Activated CD4-positive, alpha-beta memory T cell treated with anti-CD3 and anti-CD28 coated beads, Interleukin-2, amount 10 ng/mL, durations not matched to agents 7 days and 5 days (primary cell): ENCODE measurements at places on chromosomes 2 and 18. TPM values are rescaled to one million over a fixed set of nuclear protein-coding genes. Genes with fewer than 3 reads are reported as not detected.

DNA sequence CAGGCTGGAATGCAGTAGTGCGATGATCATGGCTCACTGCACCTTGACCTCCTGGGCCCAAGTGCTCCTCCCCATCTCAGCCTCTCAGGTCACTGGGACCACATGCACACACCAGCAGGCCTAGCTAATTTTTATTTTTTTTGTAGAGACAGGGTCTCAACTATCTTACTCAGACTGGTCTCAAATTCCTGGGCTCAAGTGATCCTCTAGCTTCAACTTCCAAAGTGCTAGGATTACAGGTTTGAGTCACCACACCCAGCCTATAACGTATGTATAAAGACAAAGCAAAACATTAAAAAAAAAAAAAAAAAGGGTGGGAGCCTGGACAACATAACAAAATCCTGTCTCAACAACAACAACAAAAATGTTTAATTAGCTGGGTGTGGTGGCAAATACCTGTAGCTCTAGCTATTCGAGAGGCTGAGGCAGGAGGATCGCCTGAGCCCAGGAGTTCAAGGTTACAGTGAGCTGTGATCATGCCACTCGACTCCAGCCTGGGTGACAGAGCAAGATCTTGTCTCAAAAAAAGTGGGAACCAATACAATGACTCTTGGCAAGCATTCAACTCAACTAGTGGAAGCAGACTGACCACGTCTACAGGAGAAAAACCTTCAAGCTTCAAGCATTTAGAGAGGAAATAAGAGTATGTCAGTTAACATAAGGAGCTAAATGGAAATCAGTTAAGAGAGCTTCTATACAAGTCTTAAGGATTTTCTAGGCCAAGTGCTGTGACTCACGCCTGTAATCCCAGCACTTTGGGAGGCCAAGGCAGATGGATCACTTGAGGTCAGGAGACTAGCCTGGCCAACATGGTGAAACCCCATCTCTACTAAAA is 2.6 kb downstream of the GTF3C2 start:
- H3K27ac ChIP-seq: no peak overlapping the region
- H3K27me3 ChIP-seq: no peaks in the 10 kb centered on the region
- peaks cover 15% of the 10 kb centered on the region for H3K36me3 ChIP-seq
- peak overlapping the region; percentile 32 for H3K4me3 ChIP-seq
- peaks cover 59% of the 10 kb centered on the region for H3K4me1 ChIP-seq

DNA sequence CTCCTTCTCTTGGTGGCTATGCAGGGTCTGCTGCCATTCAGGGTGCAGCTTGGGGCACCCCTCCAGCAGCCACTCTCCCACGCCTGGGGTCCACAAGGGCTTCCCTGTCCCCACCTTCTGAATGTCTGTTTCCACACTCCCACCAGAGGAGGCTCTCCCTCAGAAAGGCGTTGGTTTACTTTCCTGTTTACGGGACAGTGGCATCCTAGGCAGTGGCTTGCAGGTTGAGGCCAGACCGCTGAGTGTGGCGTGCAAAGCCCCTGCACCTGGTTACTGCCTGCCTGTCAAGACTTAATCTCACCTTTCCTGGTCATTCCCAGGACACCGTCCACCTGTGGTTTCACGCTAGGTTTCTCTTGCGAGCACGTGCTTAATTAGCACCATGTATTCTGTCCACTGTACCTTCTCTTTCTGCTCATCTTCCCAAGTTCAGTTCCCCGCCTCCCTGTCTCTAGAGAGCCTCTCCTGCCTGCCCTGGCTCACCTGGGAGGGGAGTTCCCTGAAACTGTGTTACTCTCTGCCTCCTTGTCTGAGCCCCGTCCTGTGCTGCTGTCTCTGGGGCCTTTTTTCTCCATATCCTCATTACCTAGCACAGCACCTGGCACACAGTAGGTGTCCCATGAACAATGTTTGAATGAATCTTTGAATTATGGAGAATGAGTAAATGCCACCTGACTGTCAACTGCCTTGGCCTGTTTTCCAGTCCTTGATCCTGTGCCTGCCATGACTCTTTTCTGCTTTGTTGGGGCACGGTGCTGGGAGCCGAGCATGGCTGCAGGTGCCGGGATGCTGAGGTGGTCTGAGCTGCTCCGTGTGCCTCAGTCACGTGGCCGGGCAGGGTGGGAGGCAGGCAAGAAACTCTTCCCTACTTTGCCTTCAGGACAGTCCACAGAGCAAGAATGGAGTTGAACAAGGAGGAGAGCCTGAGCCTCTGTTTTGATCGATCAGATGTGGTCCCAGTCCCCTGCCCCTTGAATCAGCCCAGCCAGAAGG is 56.4 kb downstream of the ARHGEF4 start:
- H3K4me3 ChIP-seq: no peak overlapping the region
- H3K27ac ChIP-seq: no peak overlapping the region
- DNase-seq: no peak
- H3K4me1 ChIP-seq: no peaks in the 10 kb centered on the region
- no peaks in the 10 kb centered on the region for H3K36me3 ChIP-seq

- peak overlapping the region; percentile 19 for H3K4me3 ChIP-seq
- H3K36me3 ChIP-seq: peaks cover 24% of the 10 kb centered on the region
- DNase-seq: no peak
- H3K27me3 ChIP-seq: no peaks in the 10 kb centered on the region
- peaks cover 49% of the 10 kb centered on the region for H3K4me1 ChIP-seq
Observed at GRCh38 chr2:178482437-178482836, 2.2 kb downstream of the PLEKHA3 start.

DNA sequence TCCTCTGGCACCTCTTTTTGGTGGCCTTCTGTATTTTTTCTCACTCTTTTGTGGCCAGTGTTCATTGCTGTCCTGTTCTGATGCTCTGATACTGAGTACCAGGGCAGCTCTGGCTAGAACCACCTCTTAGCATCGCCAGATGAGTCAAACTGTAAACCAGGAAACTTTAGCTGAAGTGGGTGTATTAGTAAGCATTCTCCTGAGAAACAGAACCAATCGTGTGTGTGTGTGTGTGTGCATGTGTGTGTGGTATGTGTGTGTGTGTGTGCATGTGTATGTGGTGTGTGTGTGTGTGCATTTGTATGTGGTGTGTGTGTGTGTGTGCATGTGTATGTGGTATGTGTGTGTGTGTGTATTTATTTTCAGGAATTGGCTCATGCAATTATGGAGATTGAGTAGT is 166.3 kb upstream of the SKOR2 start:
- DNase-seq: no peak
- no peak overlapping the region for H3K4me3 ChIP-seq

DNA sequence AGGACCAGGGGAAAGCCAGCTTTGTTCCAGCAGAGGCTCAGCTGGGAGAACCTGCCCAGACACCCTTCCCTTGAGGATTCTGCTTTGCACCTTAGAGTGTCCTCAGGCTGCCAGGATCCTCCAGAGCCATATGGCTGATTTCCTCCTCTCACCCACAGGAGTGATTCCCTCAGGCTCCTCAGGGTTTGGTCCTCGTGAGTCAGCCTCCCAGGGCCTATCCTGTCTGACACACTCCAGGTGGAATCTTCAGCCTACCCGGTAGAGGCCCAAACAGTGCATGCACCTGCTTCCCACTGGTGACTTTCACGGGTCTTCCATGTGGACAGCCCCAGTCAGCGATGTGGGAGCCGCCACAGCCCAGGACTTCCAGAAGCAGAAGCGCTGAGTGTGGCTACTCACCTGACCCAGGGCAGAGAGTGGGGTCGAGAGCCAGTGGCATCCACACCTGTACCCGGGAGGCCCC is 73.3 kb downstream of the TFCP2L1 start:
- DNase-seq: no peak
- no peaks in the 10 kb centered on the region for H3K27me3 ChIP-seq
- H3K27ac ChIP-seq: no peak overlapping the region

DNA sequence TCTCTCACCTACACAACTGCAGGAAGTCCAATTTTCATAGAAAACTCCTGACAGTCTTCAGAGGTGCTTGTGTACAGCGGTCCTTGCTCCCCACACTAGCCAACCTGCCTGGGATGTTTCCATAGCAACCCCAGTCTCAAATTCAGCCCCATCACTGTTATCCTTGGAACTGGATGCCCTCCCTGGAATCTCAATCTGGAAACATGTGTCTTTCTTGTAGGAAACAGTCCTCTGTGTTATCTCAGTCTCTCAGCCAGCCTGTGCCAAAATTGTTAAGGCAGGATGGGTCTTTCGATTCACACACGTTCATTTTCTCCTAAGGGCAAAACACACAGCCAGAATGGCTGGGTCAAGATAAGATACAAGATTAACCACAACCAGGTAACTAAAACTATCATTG is 295.5 kb upstream of the RND3 start:
- H3K36me3 ChIP-seq: no peaks in the 10 kb centered on the region
- no peak overlapping the region for H3K4me3 ChIP-seq
- H3K4me1 ChIP-seq: no peaks in the 10 kb centered on the region
- no peaks in the 10 kb centered on the region for H3K27me3 ChIP-seq
- DNase-seq: no peak

DNA sequence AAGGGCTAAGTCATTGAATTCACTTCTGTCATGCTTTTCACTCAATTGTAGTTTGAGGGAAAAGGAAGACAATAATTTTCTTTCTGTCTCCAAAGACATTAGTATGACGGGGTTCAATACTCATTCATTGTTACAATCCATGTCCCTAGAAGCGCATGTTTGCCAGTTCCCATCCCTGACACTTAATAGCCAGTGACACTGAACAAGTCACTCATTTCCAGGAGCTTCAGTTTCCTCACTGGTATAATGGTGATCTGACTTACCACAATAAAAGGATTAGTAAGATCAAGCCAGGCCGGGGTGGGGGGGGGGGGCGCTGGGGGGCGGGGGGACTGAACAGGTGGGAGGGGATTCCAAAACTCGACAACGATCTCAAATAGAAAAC is 144.8 kb upstream of the MAP3K20 start:
- no peaks in the 10 kb centered on the region for H3K36me3 ChIP-seq
- no peak overlapping the region for H3K4me3 ChIP-seq
- DNase-seq: no peak
- H3K4me1 ChIP-seq: peaks cover 3% of the 10 kb centered on the region
- no peak overlapping the region for H3K27ac ChIP-seq
- peaks cover 35% of the 10 kb centered on the region for H3K27me3 ChIP-seq

DNA sequence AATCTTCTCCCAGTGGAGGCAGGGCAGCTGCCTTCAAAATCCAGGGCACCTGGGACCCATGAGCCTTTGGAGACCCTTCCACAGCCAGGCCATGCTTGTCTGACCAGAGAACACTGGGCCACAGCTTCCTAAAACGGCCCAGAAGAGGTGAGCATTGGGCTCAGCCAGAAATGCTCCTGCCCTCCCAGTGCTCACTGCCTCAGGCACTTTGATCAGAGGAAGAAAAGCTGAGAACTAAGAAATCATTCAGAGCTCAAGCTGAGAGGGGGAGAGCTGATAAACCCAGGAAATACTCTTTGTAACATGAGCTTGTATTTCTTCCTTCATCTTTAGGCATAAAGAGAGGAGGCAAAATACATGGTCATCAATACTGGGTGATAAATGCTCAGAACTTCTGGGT is 365.5 kb upstream of the KLHL29 start:
- no peaks in the 10 kb centered on the region for H3K4me1 ChIP-seq
- no peaks in the 10 kb centered on the region for H3K27me3 ChIP-seq
- DNase-seq: no peak
- no peak overlapping the region for H3K27ac ChIP-seq
- no peaks in the 10 kb centered on the region for H3K36me3 ChIP-seq

- peaks cover 16% of the 10 kb centered on the region for H3K4me1 ChIP-seq
- no peaks in the 10 kb centered on the region for H3K36me3 ChIP-seq
- no peak for DNase-seq
- peaks cover 4% of the 10 kb centered on the region for H3K27me3 ChIP-seq
- no peak overlapping the region for H3K4me3 ChIP-seq
- no peak overlapping the region for H3K27ac ChIP-seq
Observed at GRCh38 chr2:70817284-70817954, 3.0 kb downstream of the CLEC4F start.

DNA sequence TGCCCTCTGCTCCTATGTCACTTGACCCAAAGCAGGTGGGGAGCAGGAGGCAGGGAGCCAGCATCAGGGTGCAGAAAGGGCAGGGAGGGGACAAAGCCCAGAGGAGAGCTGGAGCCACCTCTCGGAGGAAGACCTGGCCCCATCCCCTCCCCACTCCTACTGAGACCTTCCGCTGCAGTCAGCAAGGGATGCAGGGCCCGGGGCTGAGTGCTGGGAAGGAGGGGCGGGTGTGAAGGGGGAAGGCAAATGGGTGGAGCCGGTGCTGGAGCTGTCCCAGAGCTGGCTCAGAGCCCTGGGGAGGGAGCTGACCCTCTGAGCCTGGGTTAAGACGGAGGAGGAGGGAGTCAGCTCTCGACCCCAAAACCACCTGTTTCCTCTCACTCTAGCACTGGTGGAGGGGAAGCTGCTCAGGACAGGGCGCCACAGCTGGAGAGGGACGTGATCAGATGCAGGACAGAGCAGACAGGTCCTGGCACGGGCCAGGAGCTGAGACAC is 33.8 kb downstream of the HS1BP3 start:
- no peak for DNase-seq
- peaks cover 3% of the 10 kb centered on the region for H3K36me3 ChIP-seq
- H3K27ac ChIP-seq: no peak overlapping the region
- H3K27me3 ChIP-seq: no peaks in the 10 kb centered on the region
- no peaks in the 10 kb centered on the region for H3K4me1 ChIP-seq

DNA sequence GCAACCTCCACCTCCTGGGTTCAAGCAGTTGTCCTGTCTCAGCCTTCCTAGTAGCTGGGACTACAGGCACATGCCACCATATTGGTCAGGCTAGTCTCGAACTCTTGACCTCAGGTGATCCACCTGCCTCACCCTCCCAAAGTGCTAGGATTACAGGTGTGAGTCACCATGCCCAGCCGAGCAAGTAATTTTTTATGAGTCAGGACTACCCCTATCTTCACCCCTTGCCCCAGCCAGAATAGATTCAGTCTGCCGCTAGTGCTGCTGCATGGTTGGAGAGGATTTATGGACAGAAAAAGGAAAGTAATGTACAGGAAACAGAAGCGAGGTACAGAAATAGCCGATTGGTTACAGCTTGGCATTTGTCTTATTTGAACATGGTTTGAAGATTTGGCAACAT is 48.9 kb downstream of the BMPR2 start:
- H3K36me3 ChIP-seq: peaks cover 14% of the 10 kb centered on the region
- no peak overlapping the region for H3K27ac ChIP-seq
- H3K4me1 ChIP-seq: no peaks in the 10 kb centered on the region
- no peaks in the 10 kb centered on the region for H3K27me3 ChIP-seq

- DNase-seq: no peak
- H3K27ac ChIP-seq: no peak overlapping the region
- no peak overlapping the region for H3K4me3 ChIP-seq
- peaks cover 2% of the 10 kb centered on the region for H3K4me1 ChIP-seq
Observed at GRCh38 chr2:73614105-73614504, 28.1 kb downstream of the NAT8 start.

- peaks cover 36% of the 10 kb centered on the region for H3K4me1 ChIP-seq
- H3K36me3 ChIP-seq: peaks cover 20% of the 10 kb centered on the region
- no peak for DNase-seq
- no peak overlapping the region for H3K27ac ChIP-seq
- no peak overlapping the region for H3K4me3 ChIP-seq
Observed at GRCh38 chr2:8427211-8427610, 254.6 kb upstream of the ID2 start.

The NR4A2 gene
- 3.4 TPM for total RNA-seq

The CCDC85A gene
- not detected for total RNA-seq

The CTIF gene
- 4.9 TPM for total RNA-seq

The STPG4 gene
- not detected for total RNA-seq

The ELOA2 gene
- total RNA-seq: not detected

The CDH7 gene
- not detected for total RNA-seq

The CCNT2 gene
- total RNA-seq: 35.8 TPM

The ZNF513 gene
- total RNA-seq: 15.6 TPM

The IER3IP1 gene
- 10.1 TPM for total RNA-seq

The COX7A2L gene
- 102 TPM for total RNA-seq

The OST4 gene
- 312 TPM for total RNA-seq

The NCKAP1 gene
- 4.1 TPM for total RNA-seq

The NDUFV2 gene
- 295 TPM for total RNA-seq
